Astrocyte (in vitro differentiated cells and primary cell): ENCODE measurements at places on chromosomes 3 and 15. TPM values are rescaled to one million over a fixed set of nuclear protein-coding genes. Genes with fewer than 3 reads are reported as not detected.

DNA sequence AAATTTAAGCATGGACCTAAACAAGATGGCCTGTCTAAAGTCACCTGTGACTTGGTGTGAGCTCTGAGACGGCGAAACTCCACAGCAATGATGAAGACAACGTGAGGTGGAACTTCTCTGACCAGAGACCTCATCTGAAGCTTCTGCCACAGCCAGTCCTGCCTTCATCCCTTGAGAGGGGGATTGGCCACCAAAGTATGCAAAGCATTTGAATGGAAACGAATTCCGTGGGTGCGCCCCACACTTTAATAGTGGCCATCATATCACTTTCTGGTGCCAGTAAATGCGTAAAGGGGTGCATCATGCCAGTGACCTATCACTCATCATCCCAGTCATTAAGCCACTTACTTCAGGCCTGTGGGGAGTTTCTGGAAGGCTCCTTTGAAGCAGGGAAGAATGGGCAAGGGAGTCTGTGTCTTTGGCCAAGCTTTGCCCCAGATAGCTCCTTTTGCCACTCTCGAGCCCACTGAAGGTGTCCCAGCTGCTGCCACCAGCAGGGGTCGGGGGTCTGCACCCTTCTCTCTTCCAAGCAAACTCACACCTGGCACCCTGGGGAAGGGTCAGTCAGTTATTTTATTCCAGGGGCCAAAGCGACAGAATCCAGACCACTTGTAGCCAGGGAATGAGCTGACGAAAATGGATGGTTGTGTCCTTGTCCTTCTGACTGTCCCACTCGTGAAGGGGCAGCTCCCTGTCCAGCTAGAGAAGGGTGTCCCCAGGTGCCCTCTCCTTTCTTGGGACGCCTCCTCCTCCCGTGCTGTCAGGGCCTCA, 17.7 kb downstream of the MUC20 start:
- no peak for DNase-seq

GRCh38 chr15:73723191-73723590, 30.0 kb downstream of the INSYN1 start:
- no peak for DNase-seq

DNA sequence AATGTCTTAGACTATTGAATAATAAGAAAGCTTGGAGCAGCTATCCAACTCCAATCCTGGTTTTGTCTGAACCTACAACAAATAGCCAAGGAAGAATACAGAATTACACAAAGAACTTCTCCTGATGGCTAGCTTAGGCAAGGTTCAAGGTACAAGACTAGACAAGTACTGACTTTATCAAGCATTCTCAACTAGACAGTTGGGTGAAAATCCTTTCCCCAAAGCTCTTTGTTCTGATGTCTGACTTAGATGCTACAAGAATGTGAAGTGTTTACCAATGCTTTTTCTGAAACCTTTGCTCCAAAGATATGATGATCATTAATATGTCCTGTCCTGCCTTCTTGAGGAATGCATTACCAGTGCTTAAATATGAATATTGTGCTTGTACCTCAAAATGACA, 113.8 kb downstream of the ANXA2 start:
- no peak for DNase-seq

DNA sequence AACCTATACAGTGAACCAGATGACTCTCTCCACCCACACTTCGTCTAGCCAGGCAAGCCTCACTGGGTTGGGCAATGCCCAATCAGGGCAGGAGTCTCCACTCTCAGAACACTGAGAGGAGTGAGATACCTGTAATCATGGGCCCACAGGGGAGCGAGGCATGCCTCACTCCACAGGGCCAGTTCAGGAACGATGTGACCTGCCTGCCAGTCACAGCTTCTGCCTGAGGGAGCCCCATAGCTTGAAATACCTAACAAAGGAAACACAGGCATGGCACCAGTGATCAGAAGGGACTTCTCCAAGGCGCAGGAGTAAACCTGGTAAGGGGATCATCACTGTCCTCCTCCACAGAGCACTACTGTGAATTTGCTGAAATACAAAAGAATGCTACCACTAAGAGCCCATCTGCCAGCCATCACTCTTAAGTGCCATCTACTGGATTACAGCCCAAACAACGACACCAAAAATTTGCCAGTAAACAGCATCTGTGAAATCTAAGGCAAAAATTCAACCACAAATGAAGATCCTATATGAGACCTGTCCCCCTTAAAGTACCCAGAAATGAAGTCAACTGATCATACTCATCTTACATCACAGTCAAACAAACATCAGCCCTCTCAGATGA, 689.9 kb upstream of the SEMA6D start:
- DNase-seq: no peak

DNA sequence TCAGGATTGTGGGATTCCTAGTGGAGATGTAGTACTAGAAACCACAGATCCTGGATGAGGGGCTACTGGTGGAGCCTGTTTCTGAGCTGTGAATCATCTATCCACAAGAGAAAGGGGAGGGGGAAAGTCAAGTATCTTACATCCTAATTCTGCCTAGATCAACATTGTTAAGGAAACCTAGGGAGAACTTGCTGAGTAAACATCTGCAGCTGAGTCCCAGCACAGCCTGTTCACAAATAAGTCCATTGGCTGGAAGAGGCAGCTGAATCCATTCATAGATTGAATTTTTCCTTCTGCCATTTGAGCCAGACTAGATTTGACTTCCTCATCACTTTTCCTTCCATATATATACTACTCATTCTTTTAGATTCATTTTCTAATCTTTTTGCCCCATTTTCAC, 460.5 kb downstream of the TUSC7 start:
- no peak for DNase-seq

GRCh38 chr15:29959384-29960137, 123.2 kb upstream of the GOLGA8J start:
- DNase-seq: no peak

DNA sequence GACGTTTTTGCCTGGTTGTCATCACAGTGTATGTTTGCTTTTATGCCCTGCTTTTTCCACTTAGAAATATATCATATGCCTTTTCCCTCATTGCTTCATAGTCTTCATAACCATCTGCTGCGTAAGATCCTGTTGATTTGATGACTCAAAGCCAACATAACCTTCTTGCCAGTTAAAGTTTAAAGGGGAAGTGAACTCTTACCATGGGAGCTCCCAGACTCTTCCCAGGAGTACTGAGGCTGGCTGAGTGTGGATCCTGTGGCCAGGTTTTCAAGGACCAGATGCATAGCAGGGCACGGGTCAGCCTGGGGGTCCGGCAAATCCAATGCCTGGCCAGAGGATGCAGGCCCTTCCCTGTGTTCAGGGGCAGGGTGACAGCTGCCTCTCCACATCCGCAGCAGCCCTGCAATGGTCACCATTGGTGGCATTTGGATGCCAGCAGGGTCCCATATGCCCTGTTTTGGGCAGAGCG, 42.0 kb upstream of the SACM1L start:
- peak; percentile 86 for DNase-seq

DNA sequence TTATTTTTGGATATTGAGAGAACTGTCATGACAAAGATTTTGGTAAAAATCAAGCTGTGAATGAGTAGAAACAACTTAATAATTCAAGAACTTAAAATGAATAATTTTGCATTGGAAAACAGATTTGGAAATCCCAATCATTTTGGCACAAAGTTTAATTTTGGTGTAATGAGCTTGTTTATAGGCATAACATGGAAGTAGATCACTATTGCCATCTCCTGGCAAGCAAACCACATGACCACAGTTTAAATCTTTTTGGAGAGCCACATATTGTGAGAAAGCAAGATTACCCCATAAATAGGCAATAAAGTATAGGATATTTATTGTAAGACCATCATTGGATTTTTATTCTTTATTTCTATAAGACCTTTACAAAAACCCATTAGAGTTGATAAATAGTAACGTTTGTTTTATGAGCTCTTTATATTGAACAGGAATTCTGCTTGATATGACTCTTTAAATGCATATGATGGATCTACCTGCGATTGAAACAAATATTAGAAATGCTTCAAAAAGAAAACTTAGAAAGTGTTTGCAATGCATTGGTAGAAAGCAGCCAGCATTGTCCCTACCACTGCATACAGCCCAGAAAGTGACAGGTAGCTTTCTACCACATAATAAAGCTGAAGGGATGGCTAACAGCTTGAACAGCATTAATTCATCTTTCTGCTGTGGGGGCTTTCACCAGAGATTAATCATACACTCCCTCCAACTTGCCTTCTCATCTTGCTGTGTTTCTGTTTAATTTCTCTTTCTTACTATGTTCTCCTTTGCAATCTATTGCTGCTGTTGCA, 766.8 kb downstream of the TBL1XR1 start:
- peak; percentile 39 for DNase-seq

GANC gene
- total RNA-seq: 12.5 and 13.4 TPM in 2 replicates
